GM04503 (cell line): ENCODE measurements at places on chromosomes 1 and 21.

GRCh38 chr1:25875154-25875855, at the start of gene PAQR7:
Gene PAQR7, minus strand, starts transcription at chr1:25875708. Its CDS starts 11,869 bp downstream, at chr1:25863839.
- DNase-seq = no peak

- no peak for DNase-seq
Observed at GRCh38 chr1:32331549-32331948, 4.5 kb downstream of the MARCKSL1 start.

- DNase-seq = no peak
Observed at GRCh38 chr1:84735483-84735882, 45.2 kb upstream of the SSX2IP start.

GRCh38 chr1:14969006-14969405, 184.5 kb upstream of the TMEM51 start:
- no peak for DNase-seq

DNA sequence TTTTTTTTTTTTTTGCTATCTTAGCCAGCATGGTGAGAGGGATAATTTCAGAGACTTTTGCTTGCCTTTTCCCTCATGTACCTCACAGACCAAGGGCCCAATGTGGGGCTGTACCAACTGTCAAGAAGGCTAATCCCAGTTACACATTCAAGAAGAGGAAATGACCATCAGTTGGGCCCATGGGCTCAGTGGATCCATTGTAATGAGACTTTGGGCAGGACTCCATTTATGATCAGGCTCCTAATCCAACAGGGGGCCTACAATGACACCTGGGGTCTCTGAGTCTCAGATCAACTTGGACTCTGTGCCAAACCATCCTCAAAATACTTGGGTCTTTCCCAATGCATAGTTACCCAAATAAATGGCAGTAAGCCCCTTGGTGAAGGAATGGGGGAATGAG, 450.4 kb upstream of the VAMP3 start:
- DNase-seq = no peak

GRCh38 chr21:43306911-43307676, 119.8 kb downstream of the SIK1 start:
- DNase-seq = no peak

DNA sequence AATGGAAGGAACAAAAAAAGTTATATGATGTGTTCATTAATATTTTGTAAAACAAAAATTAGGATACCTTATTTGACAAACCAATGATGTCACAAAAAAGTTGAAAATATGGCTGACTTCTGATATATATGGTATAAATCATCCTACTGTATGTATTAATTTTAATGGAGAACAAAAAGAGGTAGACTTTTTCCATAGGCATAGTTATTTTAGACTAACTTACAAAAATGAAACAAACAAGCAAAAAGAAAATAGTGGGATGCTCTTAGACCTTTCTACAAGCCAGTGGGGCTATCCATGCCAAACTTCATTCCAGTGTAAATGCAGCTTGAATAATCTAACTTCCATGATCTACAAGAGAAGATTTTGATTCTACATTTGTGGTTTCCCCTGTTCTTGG, 522 bp upstream of the SPTA1 start:
- no peak for DNase-seq

DNA sequence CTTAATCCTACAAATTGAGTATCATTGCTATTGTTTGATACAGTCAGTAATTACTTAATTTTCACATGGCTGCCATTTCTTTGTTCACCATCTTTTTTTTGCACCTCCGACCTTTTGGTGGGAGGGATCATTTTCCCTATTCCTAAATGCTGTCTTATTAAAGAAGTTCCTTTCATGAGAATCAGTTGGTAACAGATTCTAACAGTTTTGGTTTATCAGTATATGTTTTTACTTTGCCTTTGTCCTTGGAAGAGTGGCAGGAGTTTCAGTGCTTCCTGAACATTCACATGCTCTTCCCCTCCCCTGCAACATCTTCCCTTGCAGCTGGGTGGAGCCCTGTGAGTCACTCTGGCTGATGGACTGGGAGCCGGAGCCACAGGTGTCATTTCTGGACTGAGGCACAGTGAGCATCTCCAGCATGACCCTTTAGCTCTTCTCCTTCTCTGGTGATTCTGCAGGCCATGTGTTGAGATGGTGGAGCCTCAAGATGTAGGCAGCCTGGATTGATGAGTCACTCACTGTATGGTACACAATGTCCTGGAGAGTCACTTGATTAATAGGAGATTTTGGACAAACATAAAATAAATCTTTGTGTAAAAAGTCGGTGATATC, 217.7 kb downstream of the URB2 start:
- no peak for DNase-seq

- no peak for DNase-seq
Observed at GRCh38 chr1:78334114-78334513, 156.7 kb upstream of the PTGFR start.

GRCh38 chr1:22598736-22599135, 35.4 kb downstream of the EPHA8 start:
- no peak for DNase-seq

DNA sequence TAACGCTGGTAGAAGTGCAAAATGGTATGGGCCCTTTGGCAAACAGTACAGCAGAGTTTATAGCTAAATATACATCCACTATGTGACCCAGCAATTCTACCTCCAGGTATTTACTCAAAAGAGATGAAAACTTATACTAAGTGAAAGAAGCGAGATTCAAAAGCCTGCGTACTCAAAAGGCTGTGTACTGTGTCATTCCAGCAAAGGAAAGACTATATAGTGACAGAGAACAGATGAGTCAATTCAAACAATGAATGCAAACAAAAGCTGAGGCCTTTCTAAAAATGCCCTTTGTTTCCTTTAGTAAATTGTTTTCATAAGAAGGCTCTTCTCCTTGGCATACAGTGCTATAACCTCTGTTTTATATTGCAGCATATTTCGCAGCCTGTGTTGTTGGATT, 268.8 kb upstream of the CSF3R start:
- no peak for DNase-seq

DNA sequence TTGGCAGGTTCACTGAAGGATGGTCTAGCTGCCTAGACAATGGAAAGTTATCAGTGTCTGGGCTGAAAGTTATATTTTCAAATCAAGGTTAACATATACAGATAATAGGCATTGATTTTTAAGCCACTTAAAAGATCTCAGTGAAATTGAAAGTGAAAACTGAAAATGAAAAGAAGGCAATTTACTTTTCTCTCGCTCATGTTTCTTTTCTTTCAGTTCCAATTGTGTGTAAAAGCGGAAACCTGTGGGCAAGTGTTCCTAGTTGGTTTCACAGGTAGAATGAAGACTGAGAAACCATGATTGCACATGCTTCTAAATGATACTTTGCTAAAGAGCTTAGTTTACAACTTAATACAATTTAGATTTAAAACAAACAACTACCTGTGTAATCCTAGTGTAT, 383.7 kb downstream of the ZP4 start:
- DNase-seq = no peak

GRCh38 chr1:155175281-155175926, 1.8 kb downstream of the TRIM46 start:
- DNase-seq = no peak

- DNase-seq = peak; percentile 51
Observed at GRCh38 chr21:16509476-16509875, 779.7 kb downstream of the USP25 start.

DNA sequence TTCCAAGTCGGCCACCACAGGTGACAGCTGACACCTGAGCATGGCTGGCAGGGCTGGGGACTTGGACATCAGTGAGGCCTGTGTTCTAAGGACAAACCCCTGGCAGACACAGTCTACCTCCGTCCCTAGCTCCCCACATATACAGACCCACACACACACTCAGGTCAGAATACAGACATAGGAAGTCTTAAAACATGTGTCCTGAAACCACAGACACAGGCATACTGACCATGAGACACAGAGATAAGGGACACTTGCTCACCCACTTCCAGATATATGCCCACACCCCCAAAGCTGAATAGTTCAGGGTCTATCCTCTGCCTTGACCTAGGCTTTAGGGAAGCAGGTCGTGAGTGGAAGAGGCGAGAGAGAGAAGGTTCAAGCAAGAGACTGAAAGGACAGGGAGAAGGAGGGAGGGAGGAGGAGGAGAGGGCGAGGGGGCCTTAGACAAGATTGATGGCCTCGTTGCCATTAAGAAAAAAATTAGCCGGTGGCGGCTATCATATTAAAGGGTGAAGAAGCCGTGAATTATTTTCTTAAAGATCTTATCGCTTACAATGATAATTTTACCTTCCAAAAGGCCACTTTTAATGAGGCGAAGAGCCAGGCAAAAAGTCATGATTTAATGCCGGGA, 49.9 kb downstream of the TMEM53 start:
- no peak for DNase-seq

- DNase-seq = no peak
Observed at GRCh38 chr1:197632651-197633050, 142.6 kb downstream of the DENND1B start.

DNA sequence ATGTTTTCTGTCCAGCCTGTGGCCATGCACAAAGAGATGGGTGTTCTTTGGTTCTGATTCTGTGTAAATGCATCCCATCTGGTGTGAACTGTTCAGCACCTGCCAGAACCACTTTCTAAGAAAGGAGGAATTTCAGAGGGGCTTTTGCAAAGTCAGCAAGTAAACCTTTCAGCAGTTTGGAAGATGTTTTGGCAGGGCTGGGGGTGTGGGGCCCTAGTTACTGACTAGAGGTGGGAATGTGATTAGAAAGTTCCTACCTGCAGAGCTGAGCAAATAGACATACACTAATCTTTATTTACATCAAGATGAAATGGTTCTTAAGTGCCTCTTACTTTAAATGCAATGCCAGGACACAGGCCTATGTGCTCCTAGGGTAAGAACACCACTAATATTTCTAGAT, 378.1 kb upstream of the USP24 start:
- DNase-seq = no peak

DNA sequence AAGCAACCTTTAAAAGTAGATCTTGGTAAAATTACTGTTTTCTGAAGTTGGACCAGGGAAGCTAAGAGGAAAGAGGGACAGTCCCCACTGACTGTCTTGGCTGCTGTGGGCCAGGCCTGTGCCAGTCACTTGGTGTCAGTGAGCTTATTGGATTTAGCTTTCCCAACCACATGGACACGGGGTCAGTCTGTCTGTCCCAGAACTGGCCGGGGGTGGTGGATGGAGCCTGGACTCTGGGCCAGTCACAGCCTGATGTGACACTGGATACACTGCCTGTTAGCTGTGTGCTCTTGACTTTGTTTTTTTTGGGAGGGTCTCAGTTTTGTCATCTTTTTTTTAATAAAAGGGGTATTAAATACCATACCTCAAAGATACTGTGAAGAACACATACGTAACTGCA, 96.7 kb downstream of the GALNT2 start:
- no peak for DNase-seq

- DNase-seq = no peak
Observed at GRCh38 chr1:47190857-47191256, 1.0 kb upstream of the PDZK1IP1 start.

GRCh38 chr1:228919914-228920313, 184.6 kb downstream of the RHOU start:
- no peak for DNase-seq

- no peak for DNase-seq
Observed at GRCh38 chr1:216248628-216249027, 174.6 kb downstream of the USH2A start.

DNA sequence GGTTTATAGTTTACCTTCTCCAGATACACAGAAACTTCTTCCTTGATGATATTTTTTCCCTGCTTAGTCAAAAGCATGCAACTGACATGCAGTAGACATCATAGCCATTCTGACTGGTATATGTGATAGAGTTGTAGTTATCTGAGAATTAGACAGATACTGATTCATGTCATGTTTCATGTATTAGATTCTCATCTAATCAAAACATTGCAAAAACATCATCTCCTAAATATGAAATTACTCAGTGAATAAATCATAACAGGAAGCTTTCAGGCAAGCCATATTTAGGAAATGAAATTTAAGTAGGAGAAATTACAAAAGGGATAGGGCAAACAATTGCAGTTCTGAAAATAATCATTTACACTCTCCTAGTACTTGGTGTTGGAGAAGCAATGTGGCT, 38.4 kb upstream of the ASB17 start:
- no peak for DNase-seq

- DNase-seq = no peak
Observed at GRCh38 chr1:81388435-81388834, 412.3 kb upstream of the ADGRL2 start.

DNA sequence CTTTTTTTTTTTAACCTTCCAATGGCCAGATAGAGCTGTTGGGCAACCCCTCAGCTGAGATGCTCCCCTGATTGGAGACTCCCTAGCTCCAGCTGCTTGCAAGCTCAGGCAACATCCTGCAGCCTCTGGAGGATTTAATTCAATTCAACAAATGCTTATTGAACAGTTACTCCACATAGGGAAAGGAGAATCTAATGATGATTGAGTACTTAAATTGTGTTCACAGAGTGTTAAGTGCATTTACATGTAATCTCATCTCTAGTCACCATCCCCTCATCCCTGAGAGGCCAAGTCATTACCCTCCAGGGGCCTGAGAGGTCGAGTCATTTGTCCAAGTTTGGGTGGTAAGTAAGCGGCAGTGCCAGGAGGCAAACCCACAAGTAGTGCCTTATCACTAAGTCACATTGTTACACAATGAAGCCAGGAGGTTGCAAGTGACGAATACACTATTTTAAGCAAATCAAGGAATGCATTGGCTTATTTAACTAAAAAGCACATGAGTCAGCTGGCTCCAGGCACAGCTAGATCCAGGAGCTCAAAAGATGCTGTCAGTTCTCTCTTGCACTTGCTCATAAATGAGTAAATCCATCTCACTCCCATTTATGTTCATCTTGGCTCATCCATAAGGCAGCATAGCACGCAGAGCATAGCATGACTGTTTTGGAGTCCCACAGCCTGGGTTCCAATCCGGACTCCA, 64.3 kb downstream of the OPTC start:
- peak; percentile 100 for DNase-seq

- DNase-seq = no peak
Observed at GRCh38 chr1:179875596-179876299, 1.9 kb downstream of the TOR1AIP2 start.

GRCh38 chr1:17016317-17016661, 4.6 kb upstream of the ATP13A2 start:
- DNase-seq = no peak

DNA sequence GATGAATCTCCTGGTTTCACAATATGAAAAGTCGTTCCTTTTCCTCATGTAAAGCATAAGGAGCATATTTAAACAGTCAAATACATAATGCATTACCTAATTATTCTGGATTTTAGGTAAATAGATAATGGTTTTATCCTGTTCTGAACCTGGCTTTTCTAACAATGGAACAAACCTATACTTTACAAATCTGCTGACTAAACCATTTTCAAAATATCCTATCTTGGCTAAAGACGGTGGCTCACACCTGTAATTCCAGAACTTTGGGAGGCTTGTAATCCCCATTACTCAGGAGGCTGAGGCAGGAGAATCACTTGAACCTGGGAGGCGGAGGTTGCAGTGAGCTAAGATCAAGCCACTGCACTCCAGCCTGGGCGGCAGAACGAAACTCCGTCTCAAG, 2.9 kb downstream of the SMIM12 start:
- DNase-seq = no peak

GRCh38 chr1:215887627-215888026, 320.5 kb downstream of the KCTD3 start:
- DNase-seq = no peak

GRCh38 chr1:231778009-231778719, 151.6 kb downstream of the DISC1 start:
- no peak for DNase-seq

GRCh38 chr1:236701782-236702181, 15.5 kb downstream of the ACTN2 start:
- no peak for DNase-seq
